Endothelial cell (in vitro differentiated cells): ENCODE measurements at places on chromosomes 5 and 9. TPM values are rescaled to one million over a fixed set of nuclear protein-coding genes. Genes with fewer than 3 reads are reported as not detected.

Gene PCDHA4
- 9.9 TPM for total RNA-seq

Gene TPRN
- 8.2 TPM for total RNA-seq

Gene GABRA1
- not detected for total RNA-seq

Gene OR1Q1
- not detected for total RNA-seq

Gene IFNA1
- not detected for total RNA-seq

Gene SERF1A
- total RNA-seq: 27.5 TPM

Gene ASPN
- total RNA-seq: not detected

Gene MAP1B
- total RNA-seq: 251 TPM

Gene CD180
- total RNA-seq: not detected

Gene CWC27
- 29.3 TPM for total RNA-seq

Gene SAXO1
- not detected for total RNA-seq

Gene RXFP3
- 0.18 TPM for total RNA-seq

Gene LEAP2
- total RNA-seq: 0.82 TPM

Gene SARDH
- total RNA-seq: 5.0 TPM

DNA sequence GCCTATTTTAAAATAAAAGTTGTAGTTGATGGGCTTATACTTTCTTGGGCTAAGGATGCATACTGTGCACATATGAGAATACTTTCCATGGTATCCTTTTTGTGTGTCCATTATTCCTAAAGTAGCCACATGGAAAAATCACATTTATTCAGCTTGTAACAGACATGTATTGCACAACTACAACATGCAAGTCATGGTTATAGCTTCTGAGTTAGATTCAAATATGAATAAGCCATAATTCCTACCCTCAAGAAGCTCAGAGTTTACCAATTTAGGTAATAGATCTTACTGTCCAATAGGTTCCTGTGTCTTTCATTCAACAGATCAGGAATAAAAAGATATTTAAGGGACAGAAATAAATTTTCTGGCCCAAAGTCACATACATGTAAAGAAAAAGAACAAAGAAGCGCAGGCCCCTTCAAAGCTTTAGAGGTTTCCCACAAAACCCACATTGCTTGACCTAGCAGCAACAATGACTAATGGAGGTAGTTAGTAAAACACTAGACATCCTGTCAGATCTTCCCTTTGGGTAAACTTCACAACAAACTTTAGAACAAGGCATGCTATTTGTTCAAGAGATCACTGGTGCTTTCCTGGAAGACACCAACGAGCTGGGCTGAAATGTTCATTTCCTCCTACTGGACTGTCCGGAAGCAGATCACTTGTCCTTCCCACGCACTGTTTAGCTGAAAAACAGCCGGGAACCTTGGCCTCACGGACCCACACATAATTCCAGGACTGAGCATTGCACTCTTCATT, 78.4 kb upstream of the ITGA1 start:
- peak; percentile 8 for DNase-seq

DNA sequence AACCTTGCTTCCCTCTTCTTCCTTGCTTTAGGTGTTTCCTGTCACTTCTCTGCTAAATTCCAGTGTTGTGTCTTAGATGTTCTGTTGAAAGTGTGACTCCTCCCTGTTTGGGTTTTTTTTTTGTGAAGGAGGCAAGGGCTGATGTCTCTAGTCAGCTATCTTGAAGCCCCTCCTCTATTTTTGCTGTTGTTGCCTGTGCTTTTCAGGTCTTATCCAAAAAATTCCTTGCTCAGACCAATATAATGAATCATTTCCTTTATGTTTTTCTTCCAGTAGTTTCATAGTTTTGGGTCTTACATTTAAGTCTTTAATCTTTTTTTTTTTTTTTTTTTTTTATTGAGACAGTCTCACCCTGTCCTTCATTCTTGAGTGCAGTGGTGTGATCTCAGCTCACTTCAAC, 22.3 kb downstream of the RIC1 start:
- no peak for DNase-seq

GRCh38 chr9:6243746-6244145, 28.1 kb downstream of the IL33 start:
- no peak for DNase-seq

DNA sequence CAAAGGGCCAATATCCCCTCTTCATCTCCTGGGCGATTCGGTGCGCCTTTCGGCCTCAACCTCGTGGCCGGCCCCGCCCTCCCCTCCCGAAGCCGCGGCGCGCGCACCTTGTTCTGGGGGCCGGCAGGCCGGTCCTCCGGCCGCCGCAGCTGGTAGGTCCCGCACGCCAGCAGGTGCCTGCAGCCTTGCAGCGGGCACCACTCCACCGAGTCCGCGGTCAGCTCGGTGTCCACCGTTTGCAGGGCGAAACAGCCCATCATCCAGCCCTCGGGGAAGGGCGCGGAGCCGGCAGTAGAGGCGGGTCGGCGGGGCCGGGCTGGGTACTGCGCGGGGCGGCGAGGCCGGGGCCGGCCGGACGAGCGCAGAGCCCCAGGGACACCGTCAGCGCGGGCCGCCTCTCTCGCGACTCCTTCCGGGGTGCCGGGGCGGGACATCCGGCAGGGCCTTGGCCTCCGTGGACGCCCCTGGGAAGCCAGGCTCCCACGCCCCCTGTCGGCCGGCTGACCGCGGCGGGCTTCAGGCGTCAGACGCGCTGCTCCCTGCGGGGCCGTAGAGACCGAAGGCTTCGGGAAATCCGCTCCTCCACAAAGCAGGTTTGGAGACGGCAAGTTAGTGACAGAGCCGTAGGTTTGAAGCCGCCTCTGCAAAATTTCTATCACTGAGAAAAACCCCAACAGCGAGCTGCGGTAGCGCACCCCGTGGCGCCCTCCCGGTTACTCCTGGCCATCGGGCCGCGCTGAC, at the start of gene DPH7:
Gene DPH7, minus strand, starts transcription at position 408 of the 741 bp plus-strand sequence. Its CDS starts 148 bp downstream, at position 260.
- peak; percentile 98 for DNase-seq

DNA sequence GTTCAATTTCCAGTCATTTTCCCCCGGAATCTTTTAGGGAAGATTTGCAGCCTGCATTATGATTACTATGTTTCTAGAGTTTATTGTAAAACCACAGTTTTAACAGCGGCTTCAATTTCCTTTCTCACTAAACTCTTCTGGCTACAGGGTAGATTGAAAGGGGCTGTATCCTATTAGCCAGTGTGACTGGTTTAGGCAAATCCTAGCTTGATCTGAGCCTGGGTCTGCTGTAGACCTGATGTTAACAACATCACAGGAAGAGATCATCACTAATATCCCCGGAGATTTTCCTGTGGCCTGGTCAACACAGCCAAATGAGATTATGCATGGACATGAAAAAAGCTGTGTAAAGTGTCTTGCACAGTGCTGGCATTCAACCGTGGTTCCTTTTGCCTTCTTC, 33.4 kb downstream of the STOM start:
- no peak for DNase-seq

DNA sequence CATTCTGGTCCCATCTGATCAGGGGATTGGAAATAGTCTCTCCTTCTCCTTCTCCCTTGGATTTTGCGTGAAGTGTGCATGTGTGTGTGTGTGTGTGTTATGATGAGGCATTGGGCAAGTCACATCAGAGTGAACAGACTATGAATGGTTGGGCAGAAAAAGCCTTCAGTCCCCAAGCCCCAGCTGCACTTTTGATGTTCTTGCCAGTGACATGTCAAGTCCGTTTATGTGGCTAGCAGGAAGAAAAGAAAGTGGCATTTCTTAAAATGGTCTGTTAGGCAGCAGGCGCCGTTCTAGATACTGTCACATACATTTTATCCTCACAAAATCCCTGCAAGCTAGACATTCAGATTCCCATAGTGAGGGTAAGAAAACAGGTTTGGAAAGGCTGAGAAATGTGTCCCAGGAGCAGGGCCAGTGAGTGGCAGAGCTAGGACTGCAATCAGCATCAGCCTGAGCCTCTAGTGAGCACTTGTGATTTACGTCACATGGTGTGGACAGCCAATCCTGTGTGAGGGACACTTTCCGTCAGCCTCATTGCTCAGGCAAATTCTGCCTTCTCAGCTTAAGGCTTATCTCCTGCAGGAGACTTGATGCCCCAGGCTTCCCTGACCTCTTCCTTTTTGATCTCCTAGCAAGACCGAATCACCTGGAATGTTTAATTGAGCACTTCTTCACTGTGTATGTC, 60.4 kb downstream of the GLRA1 start:
- DNase-seq: no peak

- no peak for DNase-seq
Observed at GRCh38 chr5:41918105-41918504, 7.0 kb upstream of the FBXO4 start.

GRCh38 chr5:136162008-136162407, 29.4 kb downstream of the SMAD5 start:
- no peak for DNase-seq

GRCh38 chr5:61784341-61784740, 452.3 kb downstream of the ZSWIM6 start:
- DNase-seq: no peak

- DNase-seq: no peak
Observed at GRCh38 chr5:77024490-77024889, 5.7 kb upstream of the AGGF1 start.

DNA sequence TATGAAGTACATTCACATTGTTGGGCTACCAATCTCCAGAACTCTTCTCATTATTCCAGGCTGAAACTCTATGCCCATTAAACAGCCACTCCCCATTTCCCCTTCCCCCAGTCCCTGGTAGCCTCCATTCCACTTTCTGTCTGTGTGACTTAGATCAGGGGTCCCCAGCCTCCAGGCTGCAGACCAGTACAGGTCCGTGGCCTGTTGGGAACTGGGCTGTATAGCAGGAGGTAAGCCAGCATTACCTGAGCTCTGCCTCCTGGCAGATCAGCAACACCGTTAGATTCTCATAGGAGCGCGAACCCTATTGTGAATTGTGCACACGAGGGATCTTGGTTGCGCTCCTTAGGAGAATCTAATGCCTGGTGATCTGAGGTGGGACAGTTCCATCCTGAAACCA, 23.1 kb downstream of the ZNF618 start:
- DNase-seq: no peak

GRCh38 chr9:75482566-75482965, 394.3 kb downstream of the OSTF1 start:
- no peak for DNase-seq

- DNase-seq: no peak
Observed at GRCh38 chr5:148632255-148633066, 21.9 kb downstream of the HTR4 start.

- no peak for DNase-seq
Observed at GRCh38 chr5:133321833-133322420, 270.1 kb downstream of the HSPA4 start.

GRCh38 chr9:137750007-137750406, 127.6 kb upstream of the CACNA1B start:
- DNase-seq: no peak

DNA sequence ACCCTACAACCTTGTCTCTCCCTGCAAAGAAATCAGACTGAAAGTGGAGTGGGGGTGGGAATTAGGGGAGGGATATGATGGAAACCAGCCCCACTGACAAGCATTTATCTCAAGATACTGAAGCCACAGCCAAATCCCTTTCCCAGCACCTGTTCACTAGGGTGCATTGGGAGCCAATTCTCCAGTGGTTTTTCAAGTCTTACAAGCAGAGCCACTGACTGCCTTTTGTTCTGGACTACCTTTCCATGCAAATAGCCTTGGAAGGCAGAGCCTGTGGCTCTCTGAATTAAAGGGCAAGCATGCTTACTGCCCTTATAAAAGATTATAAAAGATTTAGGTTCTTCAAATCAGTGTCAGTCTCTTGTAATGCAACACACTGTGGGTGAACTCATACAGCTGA, 8.8 kb upstream of the GGTA1 start:
- no peak for DNase-seq
